ENCODE measurements at places on chromosomes 3 and 15. TPM values are rescaled to one million over a fixed set of nuclear protein-coding genes. Genes with fewer than 3 reads are reported as not detected.

PIGZ gene
- total RNA-seq: 0.29 TPM

C3orf80 gene
- total RNA-seq: 0.13 TPM

HRG gene
- total RNA-seq: not detected

UROC1 gene
- total RNA-seq: not detected

ERICH6 gene
- total RNA-seq: not detected

SKIC8 gene
- 43.8 TPM for total RNA-seq

FAM81A gene
- total RNA-seq: 1.0 TPM

All from H9 (cell line).